Osteoblast (primary cell): ENCODE measurements at places on chromosomes 6 and 20. TPM values are rescaled to one million over a fixed set of nuclear protein-coding genes. Genes with fewer than 3 reads are reported as not detected.

Gene EYS
- under 0.01 TPM in 2 replicates for total RNA-seq

Gene LGSN
- total RNA-seq: not detected in 2 replicates

Gene CBLN4
- total RNA-seq: under 0.01 TPM in 1 of 2 replicates, not detected in the other

Gene FOXO3
- total RNA-seq: 52.2 and 53.2 TPM in 2 replicates

Gene TREM2
- total RNA-seq: under 0.01 and 0.59 TPM in 2 replicates

Gene PKIG
- 94.6 and 107 TPM in 2 replicates for total RNA-seq

Gene ERGIC3
- total RNA-seq: 475 and 538 TPM in 2 replicates
